T1000 (cell line): ENCODE measurements at places on chromosomes 5 and 9.

GRCh38 chr5:89105836-89106235 lies 222.9 kb upstream of the MEF2C start:
- no peak for DNase-seq

- DNase-seq, result no peak
These were observed 42.8 kb downstream of the ACO1 start for GRCh38 chr9:32427111-32427873.

- DNase-seq, result no peak
These were observed 164.9 kb downstream of the CD180 start for GRCh38 chr5:67031692-67032091.

GRCh38 chr9:121709798-121710197 lies 58.4 kb downstream of the DAB2IP start:
- DNase-seq, result no peak

DNA sequence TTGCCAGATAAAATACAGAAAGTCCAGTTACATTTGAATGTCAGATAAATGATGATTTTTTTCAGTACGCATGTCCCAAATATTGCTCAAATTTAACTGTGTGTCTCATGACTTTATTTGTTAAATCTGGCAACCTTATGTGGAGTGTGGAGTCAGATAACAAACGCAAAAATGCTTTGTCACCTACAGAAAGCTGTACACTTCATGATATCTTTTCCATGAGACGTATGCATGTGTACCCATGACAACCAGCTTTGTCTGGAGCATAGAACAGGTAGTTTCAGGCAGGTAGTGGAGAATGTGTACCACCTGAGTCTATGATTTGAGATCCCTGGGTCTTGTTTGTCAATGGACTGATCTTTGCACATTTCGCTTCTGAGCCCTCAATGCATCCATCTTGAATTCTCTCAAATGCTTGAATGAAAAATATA lies 105.5 kb upstream of the CPEB4 start:
- DNase-seq, result no peak

DNA sequence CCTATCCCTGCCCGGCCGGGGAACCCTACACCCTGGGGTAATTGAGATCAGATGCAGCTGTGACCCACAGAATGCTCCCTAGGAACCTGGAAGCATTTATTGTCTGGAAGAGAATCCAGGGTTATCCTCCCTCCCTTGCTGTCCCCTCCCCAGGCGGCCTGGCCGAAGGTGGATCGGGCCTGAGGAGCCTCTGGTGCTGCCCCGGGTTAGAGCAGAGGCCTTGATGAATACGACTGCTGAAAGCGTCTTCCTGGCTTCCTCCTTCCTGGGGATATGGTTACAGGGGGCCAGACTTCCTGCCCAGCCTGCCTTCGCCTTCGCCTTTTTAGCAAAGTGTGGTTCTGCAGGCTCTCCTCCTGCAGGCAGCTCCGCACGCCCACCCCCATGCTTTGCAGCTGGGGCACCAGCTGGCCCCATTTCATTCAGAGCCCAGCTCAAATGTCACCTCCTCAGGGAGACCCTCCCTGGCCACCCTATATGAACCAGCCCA lies 22.5 kb upstream of the PTGS1 start:
- no peak for DNase-seq

DNA sequence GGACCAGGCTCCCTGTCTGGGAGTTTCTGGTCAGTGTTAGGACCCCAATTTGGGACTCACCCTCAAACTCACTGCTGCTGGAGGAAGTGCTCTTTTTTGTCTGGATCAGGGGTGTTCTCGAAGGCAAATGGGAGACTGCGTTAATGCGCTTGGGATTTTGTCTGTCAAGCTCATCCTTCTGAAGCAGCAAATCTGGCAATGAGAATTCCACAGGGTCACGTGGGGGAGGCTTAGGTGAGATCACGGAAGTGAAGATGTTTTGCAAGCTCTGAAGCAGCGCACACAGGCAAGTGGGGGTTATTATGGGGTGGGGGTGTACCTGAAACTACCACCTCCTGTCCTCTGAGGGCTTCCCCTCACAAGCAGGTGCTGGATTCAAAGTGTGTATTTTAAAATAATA lies 10.5 kb upstream of the TEX53 start:
- DNase-seq, result no peak

DNA sequence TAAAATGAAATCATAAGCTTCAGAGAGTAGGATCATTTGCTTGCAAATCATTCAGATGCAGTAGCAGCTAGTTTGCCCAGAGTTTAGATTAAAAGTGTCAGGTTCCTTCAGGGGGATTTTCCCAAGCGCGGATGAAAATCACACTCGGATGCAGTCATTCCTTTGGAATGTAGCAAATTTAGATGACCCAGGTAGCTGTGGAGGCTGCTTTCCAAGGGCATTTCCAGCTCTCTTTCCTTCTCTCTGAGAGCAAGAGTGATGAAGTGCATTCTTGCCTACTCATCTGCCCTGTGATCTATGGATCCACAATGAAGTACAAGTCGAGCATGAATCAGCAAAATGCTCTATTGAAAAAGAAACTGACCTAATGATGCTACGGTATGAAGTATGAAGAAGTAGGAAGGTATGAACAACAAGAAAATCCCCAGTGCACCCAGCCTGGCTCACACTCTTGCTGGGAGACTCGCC lies 200.2 kb downstream of the PLK2 start:
- DNase-seq, result peak; percentile 42

GRCh38 chr5:167653645-167654106 lies 637.8 kb upstream of the WWC1 start:
- DNase-seq, result no peak

DNA sequence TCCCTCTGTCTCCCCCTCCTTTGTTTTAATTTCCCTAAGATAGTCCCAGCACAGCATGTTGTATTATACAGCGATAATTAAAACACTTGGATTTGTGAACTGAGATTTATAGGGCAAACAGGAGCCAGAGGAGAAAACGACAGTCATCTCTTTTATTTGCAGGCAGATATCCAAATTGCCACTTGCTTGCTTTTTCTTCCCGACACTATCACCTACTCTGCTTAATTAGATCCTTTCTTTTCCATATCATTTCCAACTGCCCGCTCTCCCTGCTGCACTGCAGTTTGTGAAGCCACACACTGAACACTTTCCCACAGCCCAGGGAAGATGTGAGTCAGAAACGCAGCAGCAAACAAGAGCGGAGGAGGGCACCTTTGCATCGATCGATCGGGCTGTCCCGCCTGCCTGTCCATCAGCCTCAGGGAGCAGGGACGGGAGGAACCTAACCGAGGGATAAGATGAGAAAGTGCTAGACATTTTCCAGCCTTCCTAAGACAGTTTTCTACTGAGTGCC lies 35.8 kb upstream of the SPRY4 start:
- no peak for DNase-seq

DNA sequence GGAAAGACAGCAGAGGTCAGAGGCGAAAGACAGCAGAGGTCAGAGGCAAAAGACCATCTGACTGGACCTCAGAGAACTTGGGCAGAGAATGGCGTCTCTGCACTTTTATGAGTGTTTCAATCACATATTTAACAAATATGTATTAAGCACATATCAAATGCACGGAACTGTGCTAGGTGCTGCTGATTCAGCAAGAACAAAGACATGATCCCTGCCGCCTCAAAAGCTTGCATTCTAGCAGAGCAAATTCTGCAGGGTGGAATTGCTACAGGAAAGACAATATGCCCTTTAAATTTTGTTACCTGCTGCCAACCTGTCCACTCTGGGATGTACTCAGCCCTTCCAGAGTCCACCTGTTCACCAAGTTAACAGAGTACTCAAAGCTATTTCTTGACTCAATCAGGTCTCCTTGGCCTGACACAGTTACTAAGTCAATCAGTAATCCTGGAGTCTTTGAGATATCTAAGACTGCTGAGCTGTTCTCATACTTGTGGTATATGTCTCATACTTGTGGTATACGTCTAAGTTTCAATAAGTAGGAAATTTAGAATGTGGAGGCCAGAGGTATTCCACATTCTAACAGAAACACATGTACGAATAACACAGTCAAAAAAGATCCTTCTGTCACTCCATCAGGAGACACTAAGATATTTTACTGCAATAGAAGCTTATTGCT lies 131.8 kb downstream of the GNAQ start:
- no peak for DNase-seq

- no peak for DNase-seq
These were observed 224.6 kb upstream of the PLPPR1 start for GRCh38 chr9:100803956-100804355.

DNA sequence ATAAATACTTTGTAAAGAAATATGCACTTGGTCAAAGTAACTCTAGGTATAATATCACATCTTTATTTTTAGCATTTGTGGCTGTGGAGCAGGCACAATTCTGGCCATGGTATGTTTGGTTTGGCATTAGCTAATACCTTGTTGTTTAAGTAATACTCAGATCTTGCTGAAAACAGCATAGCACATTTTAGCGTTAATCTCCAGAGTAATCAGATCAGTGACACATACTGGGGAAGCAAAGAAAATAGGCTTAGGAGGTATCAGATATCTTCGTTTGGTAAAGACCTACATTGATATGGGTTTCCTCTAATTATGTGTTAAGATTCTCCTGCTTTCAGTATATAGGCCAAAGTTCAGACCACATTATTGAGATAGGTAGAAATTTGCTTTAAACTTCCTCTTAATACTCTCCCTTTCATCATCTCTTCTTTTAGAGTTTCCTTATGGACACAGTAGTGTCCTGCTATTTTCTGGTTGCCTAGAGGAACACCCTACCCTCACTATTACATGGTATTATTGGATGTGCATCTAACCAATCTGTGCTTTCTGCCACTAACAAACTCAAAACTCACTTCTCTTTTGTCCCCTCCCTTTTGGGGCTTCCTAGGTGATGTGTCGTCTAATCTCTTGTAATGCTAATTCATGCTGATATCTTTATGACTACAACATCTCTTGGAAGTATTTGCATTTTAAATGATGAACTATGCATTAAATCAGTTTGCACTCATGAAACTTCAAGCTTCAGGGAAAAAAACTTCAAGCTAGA lies 437.3 kb upstream of the ADAMTSL1 start:
- DNase-seq, result no peak

GRCh38 chr5:145867806-145868205 lies 5.0 kb downstream of the GRXCR2 start:
- no peak for DNase-seq

DNA sequence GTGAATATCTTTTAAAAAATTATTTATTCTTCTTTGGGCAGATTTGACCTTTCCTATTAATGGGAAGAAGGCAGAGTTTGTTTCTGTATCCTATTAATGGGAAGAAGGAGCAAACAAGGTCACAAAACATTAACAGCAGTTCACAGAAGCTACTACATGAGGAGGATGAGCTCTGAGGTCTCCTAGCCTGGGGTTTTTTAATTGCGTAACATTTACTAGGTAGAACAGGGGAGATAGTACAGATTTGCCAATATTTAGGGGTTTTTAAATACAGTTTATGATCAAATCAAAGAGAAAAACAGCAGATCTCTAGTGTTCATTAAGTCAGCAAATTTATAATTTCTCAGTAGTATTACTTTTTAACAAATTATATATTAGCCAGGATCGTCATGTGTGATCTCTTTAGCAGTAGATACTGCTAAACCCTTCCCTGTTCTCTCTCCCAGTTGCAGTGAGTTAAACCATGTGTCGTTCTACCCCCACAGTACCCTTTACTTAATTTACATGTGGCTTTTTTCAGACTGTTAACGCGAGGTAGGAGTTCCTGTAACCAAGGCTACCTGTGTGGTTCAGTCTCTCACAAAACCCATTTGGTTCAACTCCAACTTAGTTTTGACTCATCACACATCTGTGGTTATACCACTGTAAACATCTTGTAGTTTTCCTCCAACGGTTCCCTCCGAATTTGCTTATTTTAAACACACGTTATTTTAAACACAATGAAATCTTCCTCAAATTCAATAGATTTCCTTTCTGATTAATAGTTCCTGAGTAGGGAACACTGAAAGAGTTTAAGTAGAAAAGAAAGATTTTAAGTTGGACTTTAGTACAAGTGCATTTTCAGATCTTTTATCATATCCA lies 13.3 kb downstream of the SLC25A46 start:
- no peak for DNase-seq

DNA sequence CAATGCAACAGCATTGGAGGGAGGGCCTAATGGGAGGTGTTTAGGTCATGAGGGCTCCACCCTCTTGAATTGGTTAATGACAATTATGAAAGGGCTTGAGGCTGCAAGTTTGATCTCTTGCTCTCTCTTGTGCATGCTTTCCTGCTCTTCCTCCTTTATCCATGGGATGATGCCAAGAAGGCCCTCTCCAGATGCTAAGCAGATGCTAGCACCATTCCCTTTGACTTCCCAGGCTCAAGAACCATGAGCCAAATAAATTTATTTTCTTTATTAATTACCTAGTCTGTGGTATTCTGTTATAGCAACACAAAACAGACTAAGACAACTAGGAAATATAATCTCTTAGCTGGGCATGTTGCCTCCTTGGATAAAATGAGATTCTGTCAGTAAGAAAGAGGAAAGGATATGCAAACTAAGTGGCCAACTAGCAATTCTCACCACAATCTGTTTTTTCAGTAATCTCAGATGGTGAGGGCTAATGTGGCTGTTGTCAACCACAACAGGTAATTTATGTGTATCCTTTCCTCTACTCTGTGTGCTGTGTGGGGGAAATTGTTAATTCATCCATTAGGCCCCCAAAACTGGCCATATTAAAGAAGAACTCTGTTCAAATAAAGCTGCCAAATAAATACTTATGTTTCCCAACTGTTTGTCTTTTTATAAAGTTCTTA lies 269.1 kb upstream of the CD180 start:
- DNase-seq, result no peak

- DNase-seq, result no peak
These were observed 1.7 kb downstream of the TSSK1B start for GRCh38 chr5:113433071-113433470.

DNA sequence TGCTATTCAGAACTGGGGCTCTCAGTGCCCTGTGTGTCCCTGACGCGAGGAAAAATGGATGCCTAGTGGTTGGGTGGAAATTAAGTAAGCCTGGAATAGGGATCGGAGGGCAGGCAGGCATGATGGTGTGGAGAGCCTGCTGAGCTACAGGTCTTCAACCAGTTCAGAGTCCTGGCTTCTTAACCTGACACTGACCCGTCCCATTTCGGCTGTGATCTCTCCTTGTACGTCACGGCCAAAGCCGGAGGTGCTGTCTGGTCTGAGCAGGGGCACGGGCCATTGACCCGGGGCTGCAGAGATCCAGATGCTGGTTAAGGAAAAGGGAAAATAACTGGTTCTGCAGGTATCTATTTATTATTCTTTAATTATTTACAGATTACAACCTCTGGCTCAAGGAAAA lies 27.9 kb downstream of the RHOBTB3 start:
- DNase-seq, result no peak

GRCh38 chr5:124730381-124730780 lies 16.1 kb downstream of the ZNF608 start:
- DNase-seq, result no peak

- no peak for DNase-seq
These were observed 428.3 kb upstream of the CDH6 start for GRCh38 chr5:30765227-30765626.
